ENCODE measurements at places on chromosomes 16 and 17. TPM values are rescaled to one million over a fixed set of nuclear protein-coding genes. Genes with fewer than 3 reads are reported as not detected.

GRCh38 chr17:42275527-42276358, 448 bp downstream of the STAT5B start:
- H3K4me1 ChIP-seq, result peaks cover 8% of the 10 kb centered on the region
- H3K27me3 ChIP-seq, result no peaks in the 10 kb centered on the region

GRCh38 chr17:61459939-61460718, 7.9 kb downstream of the TBX4 start:
- H3K27ac ChIP-seq, result no peak overlapping the region
- no peak overlapping the region for H3K4me3 ChIP-seq
- DNase-seq, result no peak
- peaks cover 4% of the 10 kb centered on the region for H3K4me1 ChIP-seq

- peak overlapping the region; percentile 39 for H3K27ac ChIP-seq
- H3K36me3 ChIP-seq, result peaks cover 4% of the 10 kb centered on the region
- no peak overlapping the region for H3K4me3 ChIP-seq
These were observed 14.3 kb downstream of the CMTM3 start for GRCh38 chr16:66618588-66619375.

DNA sequence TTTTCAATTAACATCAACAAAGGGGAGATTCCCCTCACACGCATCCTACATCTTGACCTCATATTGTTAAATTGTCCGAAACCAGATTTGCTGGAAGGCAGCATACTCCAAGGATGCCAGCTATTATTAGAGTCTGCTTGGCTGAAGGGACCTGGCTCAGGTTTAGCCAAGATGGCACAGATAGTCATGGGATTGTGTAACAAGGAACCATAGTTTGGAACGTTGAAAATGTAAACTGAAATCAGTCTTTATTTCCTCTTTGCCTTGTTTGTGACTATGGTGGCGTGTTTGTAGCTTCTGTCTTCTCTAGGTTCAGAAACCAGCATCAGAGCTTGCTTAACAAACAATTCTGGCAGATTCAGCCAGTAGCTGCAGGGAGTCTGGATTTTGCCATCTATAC, 5.9 kb downstream of the ARSG start:
- H3K4me1 ChIP-seq, result peaks cover 7% of the 10 kb centered on the region
- no peak for DNase-seq
- H3K27ac ChIP-seq, result no peak overlapping the region
- H3K36me3 ChIP-seq, result no peaks in the 10 kb centered on the region
- peaks cover 7% of the 10 kb centered on the region for H3K27me3 ChIP-seq

DNA sequence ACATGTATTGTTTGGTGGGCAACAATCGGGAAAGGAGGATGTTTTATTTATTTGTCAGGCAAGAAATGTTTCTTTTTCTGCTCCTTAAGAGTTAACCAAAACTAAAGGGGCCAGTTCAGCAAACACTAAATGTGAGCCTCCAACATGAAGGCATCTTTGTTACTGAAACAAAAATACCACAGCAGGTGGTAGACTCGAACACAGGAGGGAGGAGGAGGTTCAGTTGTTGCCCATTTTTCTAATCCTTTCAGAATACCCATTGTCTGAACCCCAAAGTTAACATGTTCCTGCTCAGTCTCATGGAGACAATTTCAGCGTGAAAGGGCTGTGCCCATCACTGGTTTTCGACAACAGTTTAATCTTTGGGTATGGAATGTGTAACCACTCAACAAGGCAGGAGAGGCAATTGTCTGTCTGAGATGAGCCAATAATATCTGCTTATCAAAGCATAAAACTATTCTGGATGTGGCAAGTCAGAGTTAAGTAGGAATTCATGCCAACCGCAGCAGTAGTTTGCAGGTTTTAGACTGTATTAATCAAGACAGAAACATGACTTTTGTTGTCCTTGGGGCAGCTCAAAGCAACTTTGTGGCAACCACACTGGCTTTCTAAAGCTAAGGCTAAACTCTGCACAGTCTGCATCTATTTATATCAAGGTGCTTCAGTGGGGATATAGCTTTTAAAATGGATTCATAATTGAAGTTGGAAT, 211.7 kb downstream of the FTO start:
- H3K27me3 ChIP-seq, result no peaks in the 10 kb centered on the region
- no peaks in the 10 kb centered on the region for H3K36me3 ChIP-seq
- peak; percentile 27 for DNase-seq
- no peak overlapping the region for H3K27ac ChIP-seq
- peaks cover 33% of the 10 kb centered on the region for H3K4me1 ChIP-seq
- no peak overlapping the region for H3K4me3 ChIP-seq

GRCh38 chr17:42537156-42537805, 1.2 kb downstream of the NAGLU start:
- H3K36me3 ChIP-seq, result no peaks in the 10 kb centered on the region
- DNase-seq, result no peak
- H3K27me3 ChIP-seq, result no peaks in the 10 kb centered on the region

- peak overlapping the region; percentile 74 for H3K4me3 ChIP-seq
- DNase-seq, result peak; percentile 27
- H3K27ac ChIP-seq, result peak overlapping the region; percentile 88
- H3K4me1 ChIP-seq, result no peaks in the 10 kb centered on the region
- no peaks in the 10 kb centered on the region for H3K27me3 ChIP-seq
These were observed 605 bp downstream of the MRTFB start for GRCh38 chr16:14071576-14072271.

- no peaks in the 10 kb centered on the region for H3K4me1 ChIP-seq
- no peak overlapping the region for H3K4me3 ChIP-seq
- H3K27me3 ChIP-seq, result no peaks in the 10 kb centered on the region
- DNase-seq, result no peak
These were observed 4.9 kb downstream of the MYLK3 start for GRCh38 chr16:46743232-46743719.

DNA sequence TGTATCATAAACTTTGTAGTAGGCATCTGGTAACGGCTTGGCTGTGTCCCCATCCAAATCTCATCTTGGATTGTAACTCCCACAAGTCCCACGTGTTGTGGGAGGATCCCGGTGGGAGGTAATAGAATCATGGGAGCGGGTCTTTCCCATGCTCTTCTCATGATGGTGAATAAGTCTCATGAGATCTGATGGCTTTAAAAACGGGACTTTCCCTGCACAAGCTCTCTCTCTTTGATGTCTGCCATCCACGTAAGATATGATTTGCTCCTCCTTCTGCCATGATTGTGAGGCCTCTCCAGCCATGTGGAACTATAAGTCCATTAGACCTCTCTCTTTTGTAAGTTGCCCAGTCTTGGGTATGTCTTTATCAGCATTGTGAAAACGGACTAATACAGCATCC, 248.7 kb downstream of the SNX29 start:
- no peak overlapping the region for H3K4me3 ChIP-seq
- no peaks in the 10 kb centered on the region for H3K36me3 ChIP-seq
- no peak overlapping the region for H3K27ac ChIP-seq

GRCh38 chr17:80221351-80222105, 1.3 kb downstream of the SLC26A11 start:
- peak overlapping the region; percentile 61 for H3K4me3 ChIP-seq
- H3K27me3 ChIP-seq, result no peaks in the 10 kb centered on the region
- no peak for DNase-seq
- H3K36me3 ChIP-seq, result no peaks in the 10 kb centered on the region
- no peak overlapping the region for H3K27ac ChIP-seq

DNA sequence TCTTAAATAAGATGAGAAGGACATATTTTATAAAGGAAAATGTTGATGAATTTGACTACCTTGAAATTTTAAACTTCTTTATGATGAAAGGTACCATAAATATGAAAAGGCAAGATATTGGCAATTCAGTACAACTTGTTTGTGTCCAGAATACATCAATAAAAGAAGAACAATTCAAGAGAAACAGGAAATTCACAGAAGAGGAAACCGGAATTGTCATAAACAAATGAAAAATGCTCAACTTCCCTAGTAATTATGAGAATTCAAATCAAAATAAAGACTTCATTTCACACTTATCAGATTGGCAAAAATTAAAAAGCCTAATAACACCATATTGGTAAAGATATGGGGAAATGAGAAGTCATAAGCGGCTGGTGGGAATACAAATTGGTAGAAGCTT, 54.3 kb downstream of the WSB1 start:
- H3K27me3 ChIP-seq, result no peaks in the 10 kb centered on the region
- H3K27ac ChIP-seq, result no peak overlapping the region
- peaks cover 22% of the 10 kb centered on the region for H3K4me1 ChIP-seq
- no peak overlapping the region for H3K4me3 ChIP-seq

- H3K4me3 ChIP-seq, result no peak overlapping the region
- DNase-seq, result no peak
- peaks cover 51% of the 10 kb centered on the region for H3K27me3 ChIP-seq
These were observed 15.5 kb downstream of the MPO start for GRCh38 chr17:58265271-58265670.

GRCh38 chr16:25575363-25575762, 116.4 kb upstream of the HS3ST4 start:
- no peaks in the 10 kb centered on the region for H3K4me1 ChIP-seq
- no peak overlapping the region for H3K4me3 ChIP-seq
- no peak for DNase-seq
- H3K27ac ChIP-seq, result no peak overlapping the region
- H3K27me3 ChIP-seq, result no peaks in the 10 kb centered on the region
- no peaks in the 10 kb centered on the region for H3K36me3 ChIP-seq

GRCh38 chr17:80585890-80586845, 41.5 kb downstream of the RPTOR start:
- DNase-seq, result no peak
- H3K27ac ChIP-seq, result no peak overlapping the region
- H3K36me3 ChIP-seq, result no peaks in the 10 kb centered on the region
- H3K27me3 ChIP-seq, result no peaks in the 10 kb centered on the region
- H3K4me3 ChIP-seq, result no peak overlapping the region

GRCh38 chr17:55654022-55654421, 68.6 kb downstream of the TMEM100 start:
- DNase-seq, result no peak
- H3K4me1 ChIP-seq, result peaks cover 35% of the 10 kb centered on the region
- no peaks in the 10 kb centered on the region for H3K36me3 ChIP-seq
- H3K4me3 ChIP-seq, result no peak overlapping the region
- no peak overlapping the region for H3K27ac ChIP-seq

DNA sequence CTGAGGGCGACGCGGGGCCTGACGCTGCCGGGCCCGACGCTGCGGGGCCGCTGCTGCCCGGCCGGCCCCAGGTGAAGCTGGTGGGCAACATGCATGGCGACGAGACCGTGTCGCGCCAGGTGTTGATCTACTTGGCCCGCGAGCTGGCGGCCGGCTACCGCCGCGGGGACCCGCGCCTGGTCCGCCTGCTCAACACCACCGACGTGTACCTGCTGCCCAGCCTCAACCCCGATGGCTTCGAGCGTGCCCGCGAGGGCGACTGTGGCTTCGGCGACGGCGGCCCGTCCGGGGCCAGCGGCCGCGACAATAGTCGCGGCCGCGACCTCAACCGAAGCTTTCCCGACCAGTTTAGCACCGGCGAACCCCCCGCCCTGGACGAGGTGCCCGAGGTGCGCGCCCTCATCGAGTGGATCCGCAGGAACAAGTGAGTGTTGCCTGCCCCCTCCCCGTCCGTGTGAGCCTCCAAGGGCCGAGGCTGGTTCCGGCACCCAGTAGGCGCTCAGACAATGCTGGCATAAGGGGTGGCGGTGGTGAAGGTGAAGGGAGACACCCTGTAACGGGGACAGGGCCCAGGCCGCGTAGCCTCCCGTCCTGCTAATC, 676 bp downstream of the CPD start:
- H3K27me3 ChIP-seq, result no peaks in the 10 kb centered on the region
- H3K27ac ChIP-seq, result peak overlapping the region; percentile 88
- H3K36me3 ChIP-seq, result no peaks in the 10 kb centered on the region
- H3K4me3 ChIP-seq, result peak overlapping the region; percentile 77

DNA sequence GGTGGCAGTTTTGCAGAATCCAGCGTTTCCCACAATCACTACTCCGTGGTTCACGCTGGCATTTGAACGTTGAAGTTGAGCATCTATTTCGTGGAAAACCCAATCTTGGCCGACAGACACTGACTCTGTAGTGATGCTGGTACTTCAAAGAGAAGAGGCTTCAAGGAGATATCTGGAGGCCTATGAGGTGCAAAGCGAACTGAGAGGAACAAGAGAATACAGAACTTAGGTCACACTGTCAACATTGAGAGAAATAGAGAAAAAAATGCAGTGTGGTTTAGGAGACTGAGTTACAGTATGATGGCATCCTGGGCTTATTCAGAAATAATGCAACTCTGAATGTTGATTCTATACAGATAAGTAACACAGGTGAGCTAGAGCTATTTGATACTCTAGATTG, 16.0 kb downstream of the CCL16 start:
- DNase-seq, result no peak
- no peak overlapping the region for H3K4me3 ChIP-seq
- H3K4me1 ChIP-seq, result no peaks in the 10 kb centered on the region
- no peak overlapping the region for H3K27ac ChIP-seq

GRCh38 chr16:79182616-79183015, 417.9 kb downstream of the MAF start:
- H3K4me3 ChIP-seq, result no peak overlapping the region
- H3K27ac ChIP-seq, result no peak overlapping the region
- no peaks in the 10 kb centered on the region for H3K36me3 ChIP-seq
- no peaks in the 10 kb centered on the region for H3K4me1 ChIP-seq
- no peaks in the 10 kb centered on the region for H3K27me3 ChIP-seq
- DNase-seq, result no peak

GRCh38 chr16:4103745-4104144, 12.5 kb downstream of the ADCY9 start:
- H3K27ac ChIP-seq, result no peak overlapping the region
- DNase-seq, result no peak
- H3K4me3 ChIP-seq, result no peak overlapping the region
- no peaks in the 10 kb centered on the region for H3K4me1 ChIP-seq
- no peaks in the 10 kb centered on the region for H3K27me3 ChIP-seq

Gene CD300A
- not detected for total RNA-seq

Gene EPN3
- total RNA-seq, result not detected

Gene RANBP10
- 27.1 TPM for total RNA-seq

Gene CORO1A
- total RNA-seq, result 7.0 TPM

Gene TPSAB1
- 22.9 TPM for total RNA-seq

Gene FNDC8
- total RNA-seq, result not detected

Gene ATP1B2
- total RNA-seq, result 3.5 TPM

Gene FOXO3B
- 10.3 TPM for total RNA-seq

Gene TIGD7
- total RNA-seq, result 7.9 TPM

Gene OTOP2
- total RNA-seq, result not detected
